NCI-H2107 (cell line): ENCODE measurements at places on chromosomes 7 and 10.

DNA sequence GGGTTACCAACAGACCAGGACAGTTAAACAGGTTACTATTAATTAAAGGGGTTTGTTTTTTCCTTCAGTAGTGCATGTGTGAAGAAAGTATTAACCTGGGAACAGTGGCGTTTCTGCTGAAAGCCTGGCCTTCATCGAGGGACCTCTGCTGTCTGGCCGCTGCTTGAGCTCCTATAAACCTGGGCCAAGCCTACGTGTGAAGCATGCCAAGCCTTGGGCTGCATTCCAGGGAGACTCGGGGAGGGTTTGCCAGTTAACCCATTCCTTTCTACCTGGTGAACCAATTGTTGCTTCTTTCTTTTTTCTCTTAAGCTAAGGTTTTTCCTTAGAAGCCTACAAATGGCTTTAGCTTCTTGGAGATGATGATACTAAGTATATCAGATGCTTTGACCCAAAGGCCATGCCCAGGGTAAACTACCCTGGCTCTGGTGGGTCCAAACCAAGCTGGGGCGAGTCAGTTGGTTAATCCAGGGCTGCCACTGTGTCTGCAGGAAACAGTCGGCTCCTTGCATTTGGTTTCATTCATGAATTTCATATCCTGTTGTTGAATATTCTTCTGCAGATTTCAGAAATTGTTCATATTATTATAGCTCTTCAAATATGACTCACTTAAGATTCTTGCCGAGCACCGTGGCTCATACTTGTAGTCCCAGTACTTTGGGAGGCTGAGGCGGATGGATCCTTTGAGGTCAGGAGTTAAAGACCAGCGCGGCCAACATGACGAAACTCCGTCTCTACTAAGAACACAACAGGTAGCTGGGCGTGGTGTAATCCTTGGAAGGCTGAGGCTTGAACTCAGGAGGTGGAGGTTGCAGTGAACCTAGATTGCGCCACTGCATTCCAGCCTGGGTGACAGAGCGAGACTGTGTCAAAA lies 23.8 kb downstream of the PFKP start:
- no peak for DNase-seq

DNA sequence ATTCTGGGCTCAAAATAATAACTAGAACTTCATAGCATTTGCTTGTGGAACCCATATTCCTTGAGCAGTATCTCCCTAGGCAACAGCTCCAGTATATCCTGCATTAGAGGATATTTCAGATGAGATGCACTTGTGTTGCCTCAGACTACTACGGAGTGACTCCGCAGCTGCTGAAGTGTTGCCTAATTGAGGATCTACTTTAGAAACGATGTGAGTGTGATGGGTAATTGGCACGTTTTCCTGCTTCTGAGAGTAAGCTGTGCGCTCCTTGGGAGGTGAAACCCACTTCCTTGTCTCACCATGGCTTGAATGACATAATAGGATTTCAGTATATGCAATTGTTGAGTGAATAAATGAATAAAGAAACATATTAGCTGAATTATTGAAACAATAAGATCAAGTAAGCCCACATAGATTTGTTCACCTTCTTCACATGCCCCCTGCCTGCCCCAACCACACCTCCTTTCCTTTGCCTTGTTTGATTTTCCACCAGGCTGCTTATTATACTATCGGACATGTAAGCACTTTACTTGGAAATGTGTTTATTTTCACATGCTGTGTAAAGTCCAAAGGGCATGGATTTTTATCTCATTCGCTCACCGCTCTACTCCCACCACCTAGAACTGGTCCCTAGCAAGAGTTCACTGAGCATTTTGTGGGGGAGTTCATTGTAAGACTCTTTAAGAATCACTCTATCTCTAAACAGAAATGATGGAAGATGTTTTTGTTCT lies 303.8 kb downstream of the KCNMA1 start:
- DNase-seq, result no peak

- DNase-seq, result no peak
Observed at GRCh38 chr10:121510201-121510771, 88.0 kb downstream of the FGFR2 start.

- no peak for DNase-seq
Observed at GRCh38 chr10:101095550-101096213, 33.9 kb downstream of the KAZALD1 start.

- no peak for DNase-seq
Observed at GRCh38 chr10:124632064-124632531, 112.1 kb downstream of the FAM53B start.

GRCh38 chr10:33719005-33719703 lies 384.7 kb upstream of the NRP1 start:
- DNase-seq, result no peak

DNA sequence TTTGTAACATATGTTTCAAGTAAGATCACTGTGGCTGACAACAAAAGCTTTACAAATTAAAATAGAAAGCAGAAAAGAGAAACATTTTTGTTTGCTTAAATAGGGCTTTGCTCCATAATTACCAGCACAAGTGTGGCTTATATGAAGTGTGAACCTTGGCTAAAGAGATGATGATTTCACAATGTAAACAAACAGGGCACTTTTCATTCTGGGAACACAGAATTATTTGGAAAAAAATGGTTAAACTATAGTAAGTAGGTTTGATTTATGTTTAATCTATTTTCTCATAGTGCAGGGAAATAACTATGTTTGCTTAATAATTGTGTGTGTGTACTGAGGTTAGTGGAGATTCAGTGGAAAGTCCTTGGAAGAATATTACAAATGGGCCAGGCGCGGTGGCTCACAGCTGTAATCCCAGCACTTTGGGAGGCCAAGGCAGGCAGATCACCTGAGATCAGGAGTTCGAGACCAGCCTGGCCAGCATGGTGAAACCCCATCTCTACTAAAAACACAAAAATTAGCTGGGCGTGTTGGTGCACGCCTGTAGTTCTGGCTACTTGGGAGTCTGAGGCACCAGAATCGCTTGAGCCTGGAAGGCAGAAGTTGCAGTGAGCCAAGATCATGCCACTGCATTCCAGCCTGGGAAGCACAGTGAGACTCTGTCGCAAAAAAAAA lies 19.1 kb upstream of the OTUD1 start:
- DNase-seq, result no peak

DNA sequence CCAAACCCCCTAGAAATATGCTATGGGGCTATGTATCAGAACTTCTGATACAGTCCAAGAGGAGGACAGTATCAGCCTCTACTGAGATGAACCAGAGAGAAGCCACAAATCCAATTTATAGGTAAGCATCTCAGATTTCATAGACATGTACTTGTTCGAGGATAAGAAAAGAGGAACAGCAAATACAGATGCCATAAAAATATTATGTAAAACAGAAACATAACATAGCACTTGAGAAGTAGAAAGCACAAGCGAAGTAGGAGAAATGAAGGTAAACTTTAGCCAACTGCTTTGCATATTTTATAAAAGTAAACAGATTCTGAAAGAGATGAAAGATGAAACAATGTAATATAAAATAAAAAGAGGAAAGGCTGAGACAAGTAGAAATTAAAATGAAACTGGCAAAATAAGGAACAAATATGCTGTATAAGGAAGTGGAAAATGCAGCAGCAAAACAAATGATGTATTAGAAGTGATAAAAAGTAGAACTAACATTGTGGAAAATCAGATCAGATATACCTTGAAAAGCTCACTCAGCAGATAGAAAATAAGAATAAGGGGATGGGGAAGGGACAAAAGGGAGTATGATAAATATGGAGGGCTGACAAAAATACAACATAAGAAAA lies 135.1 kb downstream of the SKAP2 start:
- DNase-seq, result no peak

DNA sequence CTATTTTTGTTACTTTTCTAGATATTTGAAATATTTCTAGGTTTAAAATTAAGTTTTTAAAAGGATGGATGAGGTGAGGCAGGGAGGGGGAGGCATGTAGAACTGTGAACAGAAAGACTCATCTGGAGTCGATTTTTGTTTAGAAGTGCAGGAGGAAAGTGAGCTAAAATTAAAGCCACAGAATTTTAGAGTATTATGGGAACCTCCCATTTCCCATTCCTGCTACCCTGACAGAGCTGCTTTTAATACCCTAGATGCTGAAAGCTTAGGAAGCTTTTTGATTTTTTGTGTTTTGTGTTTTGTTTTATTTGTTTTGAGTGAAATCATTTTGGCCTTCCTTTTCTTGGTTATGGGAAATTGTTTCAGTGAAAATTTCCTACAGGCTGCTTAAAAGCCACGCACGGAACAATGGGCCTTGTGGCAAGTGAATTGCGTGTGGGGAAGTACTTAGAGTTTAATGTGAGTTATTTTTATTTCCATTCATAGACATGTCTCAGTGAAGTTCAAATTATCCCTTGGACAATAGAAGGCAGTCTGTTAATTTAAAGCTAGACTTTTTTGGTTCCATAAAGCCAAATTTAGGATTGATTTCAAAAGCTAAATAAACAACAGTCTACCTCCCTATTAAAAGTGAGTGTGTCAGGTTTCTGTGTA lies 102.0 kb upstream of the HDAC9 start:
- peak; percentile 5 for DNase-seq

DNA sequence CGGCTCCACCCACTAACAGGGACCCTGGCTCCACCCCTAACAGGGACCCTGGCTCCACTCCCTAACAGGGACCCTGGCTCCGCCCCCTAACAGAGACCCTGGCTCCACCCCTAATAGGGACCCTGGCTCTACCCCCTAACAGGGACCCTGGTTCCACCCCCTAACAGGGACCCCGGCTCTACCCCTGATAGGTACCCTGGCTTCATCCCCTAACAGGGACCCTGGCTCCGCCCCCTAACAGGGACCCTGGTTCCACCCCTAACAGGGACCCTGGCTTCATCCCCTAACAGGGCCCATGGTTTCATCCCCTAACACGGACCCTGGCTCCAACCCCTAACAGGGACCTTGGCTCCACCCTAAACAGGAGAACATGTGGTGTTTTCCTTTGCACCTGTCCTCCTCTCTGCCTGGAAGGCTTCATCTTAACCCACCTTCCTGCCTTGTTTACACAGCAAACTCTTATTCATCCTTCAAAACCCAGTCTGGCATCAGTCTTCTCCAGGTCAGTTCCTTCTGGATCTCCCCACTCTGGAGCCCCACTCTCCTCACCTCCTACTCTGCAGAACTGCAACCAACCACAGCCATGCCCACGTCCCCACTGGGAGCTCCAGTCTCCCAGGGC lies 58.0 kb downstream of the CHST15 start:
- no peak for DNase-seq

GRCh38 chr10:25455980-25456567 lies 281.3 kb downstream of the GPR158 start:
- DNase-seq, result no peak

DNA sequence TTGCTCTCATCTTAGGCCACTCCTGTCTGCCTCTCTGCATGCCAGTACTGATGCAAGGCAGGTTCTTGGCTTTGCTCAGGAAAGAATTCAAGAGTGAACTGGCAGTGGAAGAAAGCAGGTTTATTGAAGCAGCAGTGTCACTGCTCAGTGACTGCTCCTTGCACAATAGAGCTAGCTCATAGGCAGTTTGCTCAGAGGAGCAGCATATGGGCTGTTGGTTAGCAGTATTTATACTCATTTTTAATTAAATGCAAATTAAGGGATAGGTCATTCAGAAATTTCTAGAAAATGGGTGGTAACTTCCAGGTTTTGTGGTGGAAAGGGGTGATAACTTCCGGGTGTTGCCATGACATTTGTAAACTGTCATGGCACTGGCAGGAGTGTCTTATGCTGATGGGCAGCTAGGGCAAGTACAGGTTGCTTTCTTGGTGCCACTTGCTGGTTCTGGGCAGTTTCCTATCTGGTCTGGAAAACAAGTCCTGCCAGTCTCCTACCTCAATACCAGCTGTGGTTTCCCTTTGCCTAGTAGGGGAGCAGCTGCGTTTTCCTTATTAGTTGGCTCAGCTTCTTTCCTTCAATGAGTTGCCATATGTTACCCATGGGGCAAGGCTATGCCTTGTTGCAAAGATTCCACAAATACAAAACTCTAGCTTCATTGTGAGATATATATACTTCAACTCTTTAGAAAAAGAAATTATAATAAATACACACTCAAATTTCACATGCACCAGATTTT lies 64.8 kb upstream of the CALD1 start:
- no peak for DNase-seq

DNA sequence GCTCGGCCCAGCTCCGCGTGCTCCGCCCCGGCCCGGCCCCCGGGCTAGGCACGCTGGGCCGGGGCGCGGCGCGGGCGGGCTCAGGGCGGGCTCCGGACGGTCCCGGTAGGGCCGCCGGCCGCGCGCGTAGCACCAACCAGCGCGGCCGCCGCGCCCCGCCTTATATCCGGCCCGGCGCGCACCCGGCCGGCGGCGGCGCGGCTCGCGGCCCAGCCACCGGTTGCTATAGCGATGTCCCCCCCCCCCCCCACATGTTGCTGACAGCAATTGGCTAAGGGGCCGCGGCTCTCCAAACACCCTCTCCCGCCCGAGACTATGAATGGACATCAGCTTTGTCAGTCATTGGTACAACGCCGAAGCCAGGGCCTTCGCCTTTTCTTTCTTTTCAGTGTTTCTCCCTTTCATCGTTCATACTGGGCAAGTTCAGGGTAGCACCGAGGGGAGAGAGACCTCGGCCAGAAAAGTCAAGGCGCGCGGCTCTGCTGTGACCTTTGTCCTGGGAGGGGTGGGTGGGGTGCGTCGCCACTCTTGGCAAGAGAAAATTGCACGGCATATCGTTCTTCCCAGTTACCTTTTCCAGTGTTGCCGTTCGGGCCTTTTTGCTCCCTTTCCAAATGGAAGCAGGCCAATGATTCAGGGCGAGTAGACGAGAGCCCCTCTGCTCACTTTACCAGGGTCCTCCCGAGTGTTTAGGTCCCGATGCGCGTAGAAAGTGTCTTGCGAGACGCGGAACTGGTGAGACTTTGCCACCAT lies 354.2 kb downstream of the DNAJB6 start:
- DNase-seq, result no peak

GRCh38 chr10:45502458-45502857 lies 128.4 kb downstream of the ALOX5 start:
- no peak for DNase-seq

- DNase-seq, result no peak
Observed at GRCh38 chr7:31102151-31102972, 50.3 kb downstream of the ADCYAP1R1 start.

DNA sequence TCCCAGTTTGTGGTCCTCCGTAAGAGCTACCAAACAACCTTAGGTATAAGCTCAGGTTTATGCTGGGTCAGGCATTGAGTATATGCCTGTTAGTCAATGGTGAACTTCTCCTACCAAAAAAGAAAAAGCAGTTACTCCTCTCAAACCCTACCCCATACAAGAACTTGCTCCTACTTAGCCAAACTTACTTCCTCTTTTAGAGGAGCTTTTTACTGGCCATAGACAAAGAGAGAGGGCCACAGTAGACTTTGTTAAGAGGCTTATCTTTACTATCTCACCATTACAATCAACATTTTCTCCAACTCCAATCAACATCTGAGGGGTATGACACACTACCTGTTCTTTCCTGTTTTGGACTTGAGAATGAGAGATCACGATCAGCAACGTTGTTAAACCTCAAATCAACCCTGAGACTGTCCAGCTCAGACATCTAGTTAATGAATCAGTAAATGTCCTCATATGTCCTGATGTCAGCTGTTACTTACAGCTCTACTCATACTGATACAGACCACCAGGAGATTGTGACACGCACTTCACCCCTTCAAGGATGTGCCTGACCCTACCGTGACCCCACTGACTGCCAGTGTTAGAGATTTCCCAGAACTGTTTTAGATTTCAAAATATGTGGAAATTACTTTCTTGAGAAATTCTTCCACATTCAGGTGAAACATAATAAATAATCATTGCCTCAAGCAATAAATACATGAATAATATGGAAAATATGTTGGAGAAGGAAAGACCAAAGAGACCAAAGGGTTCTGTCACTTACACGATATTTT lies 18.4 kb upstream of the CCDC71L start:
- no peak for DNase-seq

GRCh38 chr10:120997313-120997712 lies 146.2 kb downstream of the WDR11 start:
- no peak for DNase-seq
